ENCODE measurements at places on chromosomes 11 and 22. TPM values are rescaled to one million over a fixed set of nuclear protein-coding genes. Genes with fewer than 3 reads are reported as not detected.

- DNase-seq: no peak
These were observed 80.2 kb downstream of the TBC1D22A start for GRCh38 chr22:46842606-46843005.

The MRGPRX4 gene
- not detected for total RNA-seq

The DEUP1 gene
- total RNA-seq: 0.82 TPM

GRCh38 chr22:49545606-49546005, 282.1 kb downstream of the BRD1 start:
- no peak for DNase-seq

DNA sequence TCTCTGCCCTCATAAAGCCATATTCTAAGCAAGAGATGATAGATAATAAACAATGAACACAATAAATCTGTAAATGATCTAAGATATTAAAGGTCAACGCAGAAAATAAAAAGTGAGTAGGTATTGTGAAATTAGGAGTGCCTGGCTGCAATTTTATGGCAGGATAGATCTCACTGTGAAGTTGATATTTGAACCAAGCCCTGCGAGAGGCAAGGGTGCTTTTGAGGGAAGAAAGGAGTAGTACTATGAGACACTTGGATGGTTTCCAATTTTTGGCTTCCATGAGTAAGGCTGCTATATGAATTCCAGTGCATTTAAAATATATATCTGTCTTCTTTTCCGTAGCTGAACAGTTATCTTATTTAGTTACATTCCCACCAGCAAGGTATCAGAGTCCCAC, 720.0 kb upstream of the CNTN5 start:
- DNase-seq: no peak

The IGLL1 gene
- not detected for total RNA-seq

- DNase-seq: peak; percentile 96
These were observed 2.9 kb upstream of the GGT5 start for GRCh38 chr22:24247564-24248344.

The UBQLN3 gene
- total RNA-seq: under 0.01 TPM

- DNase-seq: no peak
These were observed 20.4 kb downstream of the OR56B4 start for GRCh38 chr11:6127881-6128280.

GRCh38 chr11:574632-575312, 1.5 kb upstream of the PHRF1 start:
- DNase-seq: no peak

GRCh38 chr11:12182676-12183541, 72.5 kb downstream of the MICAL2 start:
- no peak for DNase-seq

GRCh38 chr22:40396882-40397281, 26.5 kb downstream of the SGSM3 start:
- DNase-seq: no peak

DNA sequence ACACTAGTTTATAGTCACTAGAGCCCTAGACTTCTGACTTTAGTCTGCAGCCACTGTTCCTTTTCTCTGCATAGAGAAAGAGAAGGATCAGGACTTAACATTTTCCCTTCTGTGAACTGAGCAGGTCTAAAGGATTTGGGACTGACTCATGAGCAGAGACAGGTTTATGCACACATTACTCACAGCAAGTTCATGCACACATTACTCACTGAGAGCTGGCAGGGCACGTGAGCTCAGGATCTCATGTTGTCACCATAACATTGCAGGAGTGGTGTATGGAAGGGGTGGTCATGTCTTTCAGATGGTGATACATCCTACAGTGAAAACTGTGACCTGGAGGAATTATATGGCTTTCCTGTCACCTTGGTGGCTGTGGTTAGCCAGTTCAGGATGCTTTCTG, 56.4 kb downstream of the CEP164 start:
- DNase-seq: no peak

DNA sequence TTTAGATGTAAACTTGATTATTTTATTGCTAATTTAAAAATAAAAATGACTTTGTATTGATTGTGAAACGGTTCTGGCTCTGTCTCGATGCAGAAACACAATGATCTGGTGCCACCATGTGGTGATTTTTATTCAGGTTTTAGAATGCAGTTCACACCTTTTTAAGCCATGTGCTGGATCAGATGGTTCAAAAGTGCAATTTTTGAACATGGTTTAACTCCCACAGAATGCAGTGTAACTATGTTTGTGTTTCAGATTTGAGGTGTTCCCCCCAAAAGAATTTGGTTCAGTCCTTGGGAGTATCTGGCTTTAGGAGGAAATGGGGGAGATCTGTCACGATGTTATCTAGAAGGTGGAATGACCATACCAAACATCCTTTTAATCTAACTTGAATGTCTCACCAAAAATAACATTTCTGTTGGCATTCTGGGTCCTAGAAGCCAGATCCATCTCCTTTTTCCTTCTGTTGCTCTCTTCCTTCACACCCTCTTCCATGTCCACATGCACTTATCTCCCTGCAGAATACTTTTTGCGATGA, 7.9 kb downstream of the MRPL16 start:
- DNase-seq: peak; percentile 38

The TUB gene
- 83.2 TPM for total RNA-seq

The FAT3 gene
- total RNA-seq: 151 TPM
